ENCODE measurements at places on chromosomes 4 and X. TPM values are rescaled to one million over a fixed set of nuclear protein-coding genes. Genes with fewer than 3 reads are reported as not detected.

F8A2 gene
- not detected for polyA plus RNA-seq

MND1 gene
- 16.9 TPM for polyA plus RNA-seq

PRDM8 gene
- polyA plus RNA-seq: 2.6 TPM

UCP1 gene
- polyA plus RNA-seq: 0.30 TPM

SGMS2 gene
- polyA plus RNA-seq: 17.2 TPM

TMEM156 gene
- 4.4 TPM for polyA plus RNA-seq

TEX13B gene
- polyA plus RNA-seq: not detected

MAGEA9B gene
- polyA plus RNA-seq: not detected

GPRASP1 gene
- polyA plus RNA-seq: 11.1 TPM

ITIH6 gene
- 0.19 TPM for polyA plus RNA-seq

- no peak for DNase-seq
Measured at GRCh38 chr4:37475776-37476175, 210.4 kb downstream of the RELL1 start.

- DNase-seq: no peak
Measured at GRCh38 chr4:33063241-33063640, 2343.1 kb downstream of the PCDH7 start.

- DNase-seq: no peak
Measured at GRCh38 chr4:177901786-177902185, 459.5 kb upstream of the AGA start.

- DNase-seq: no peak
Measured at GRCh38 chrX:1323315-1323714, 13.3 kb upstream of the IL3RA start.

GRCh38 chr4:168480931-168481611 lies 779 bp upstream of the DDX60L start:
- DNase-seq: peak; percentile 12

DNA sequence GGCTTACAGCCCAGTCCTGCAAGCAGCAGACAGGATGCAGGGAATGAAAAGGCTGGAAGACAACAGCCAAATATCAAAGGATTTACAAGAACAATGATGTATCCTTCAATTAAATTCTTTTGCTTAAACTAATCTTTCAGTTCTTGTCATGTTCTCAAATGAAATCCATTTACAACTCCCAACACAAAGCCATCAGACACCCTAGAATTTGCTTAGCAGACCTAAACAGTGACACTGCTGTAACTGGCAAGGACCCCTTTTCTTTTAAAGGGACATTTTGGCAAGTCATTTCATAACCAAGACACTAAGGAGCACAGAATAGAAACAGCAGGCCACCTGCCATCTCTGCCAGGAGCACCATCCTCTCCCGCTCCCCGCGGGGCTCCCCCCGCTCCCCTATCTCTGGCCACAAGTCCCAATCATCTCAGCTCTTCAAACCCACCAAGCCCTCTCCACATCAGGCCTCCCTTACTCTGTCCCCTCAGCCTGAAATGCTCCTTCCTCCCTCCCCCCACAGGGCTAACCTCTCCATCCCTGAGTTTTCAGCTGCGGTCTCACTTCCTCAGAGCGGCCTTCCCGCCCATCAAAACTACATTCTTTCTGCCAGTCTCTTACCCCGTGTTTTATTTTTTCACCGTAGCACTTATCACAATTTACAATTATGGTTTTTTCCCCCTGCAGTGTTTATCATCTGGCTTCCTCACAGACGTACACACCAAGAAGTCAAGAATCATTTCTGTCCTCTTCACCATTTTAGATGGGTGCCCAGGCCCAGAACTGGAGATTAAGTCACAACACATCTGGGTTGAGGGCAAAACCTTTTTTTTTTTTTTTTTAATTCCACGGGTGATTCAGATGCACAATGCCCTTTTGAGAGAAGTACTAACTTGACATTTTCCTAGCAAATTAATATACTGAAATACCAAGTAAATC lies 45.8 kb downstream of the TSPAN5 start:
- no peak for DNase-seq

- no peak for DNase-seq
Measured at GRCh38 chr4:150590631-150591030, 8.7 kb downstream of the MAB21L2 start.

GRCh38 chr4:64158648-64159326 lies 250.5 kb downstream of the TECRL start:
- DNase-seq: peak; percentile 38

DNA sequence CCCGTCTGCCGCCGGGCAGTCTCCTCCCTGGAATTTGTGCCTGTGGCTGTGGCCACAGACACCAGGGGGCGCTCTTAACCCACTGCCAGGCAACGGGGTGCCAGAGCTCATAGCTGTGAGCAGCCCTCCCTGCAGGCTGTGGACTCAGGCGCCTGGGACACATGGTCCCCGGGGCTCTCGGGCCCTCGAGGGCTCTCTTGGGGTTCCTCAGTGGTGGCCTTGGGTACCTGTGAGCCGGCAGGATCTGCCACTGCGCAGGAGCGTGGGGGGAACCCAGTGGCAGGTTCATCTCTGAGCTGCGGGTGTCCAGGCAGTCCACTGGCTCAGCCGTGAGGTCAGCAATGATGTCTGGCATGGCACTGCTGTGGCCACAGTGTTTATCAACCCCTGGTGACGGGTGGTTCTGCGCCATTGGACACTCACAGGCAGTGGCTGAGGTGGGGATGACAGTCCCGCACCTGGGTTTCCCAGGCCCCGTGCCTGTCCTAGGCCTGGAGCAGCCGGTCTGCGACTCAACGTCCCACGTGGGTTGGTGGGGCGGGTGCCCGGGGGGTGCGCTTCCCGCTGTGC lies 37.2 kb downstream of the PCGF3 start:
- peak; percentile 40 for DNase-seq

DNA sequence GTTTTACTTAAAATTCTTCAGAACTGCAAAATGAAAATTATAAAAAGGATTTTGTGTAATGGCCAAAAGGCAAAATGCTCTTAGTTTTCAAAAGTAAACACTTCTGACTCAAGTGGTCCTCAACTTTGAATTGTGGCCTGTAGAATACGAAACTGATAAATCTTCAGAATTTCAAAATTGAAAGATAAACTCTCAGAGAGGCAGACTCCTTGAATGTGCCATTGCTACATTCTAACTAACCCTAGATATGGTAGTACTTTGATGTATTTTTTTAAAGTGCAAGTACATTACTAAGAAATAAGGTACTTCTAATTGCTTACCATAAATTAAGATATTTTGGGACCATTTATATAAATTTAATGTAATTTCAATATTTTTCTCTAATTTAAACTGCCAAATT lies 44.4 kb downstream of the TNIP3 start:
- no peak for DNase-seq

GRCh38 chrX:129404670-129405008 lies 118.7 kb downstream of the SMARCA1 start:
- no peak for DNase-seq

GRCh38 chrX:140664939-140665338 lies 44.6 kb upstream of the LINC00632 start:
- DNase-seq: no peak

- peak; percentile 1 for DNase-seq
Measured at GRCh38 chrX:139759637-139760036, 51.7 kb upstream of the MCF2 start.

GRCh38 chrX:110418316-110419235 lies 59.9 kb downstream of the RTL9 start:
- DNase-seq: no peak

DNA sequence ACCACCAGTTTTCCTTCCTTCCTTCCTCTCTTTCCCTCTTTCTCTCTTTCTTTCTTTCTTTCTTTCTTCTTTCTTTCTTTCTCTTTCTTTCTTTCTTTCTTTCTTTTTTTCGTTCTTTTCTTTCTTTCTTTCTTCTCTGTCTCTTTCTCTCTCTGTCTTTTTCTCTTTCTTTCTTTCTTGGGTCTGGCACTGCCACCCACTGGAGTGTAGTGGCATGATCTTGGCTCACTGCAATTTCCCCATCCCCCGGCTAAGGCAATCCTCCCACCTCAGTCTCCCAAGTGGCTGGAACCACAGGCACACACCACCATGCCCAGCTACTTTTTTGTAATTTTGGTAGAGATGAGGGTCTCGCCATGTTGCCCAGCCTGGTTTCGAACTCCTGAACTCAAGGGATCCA lies 51.6 kb upstream of the NHS start:
- DNase-seq: no peak

GRCh38 chr4:183920512-183920911 lies 15.4 kb downstream of the STOX2 start:
- no peak for DNase-seq

DNA sequence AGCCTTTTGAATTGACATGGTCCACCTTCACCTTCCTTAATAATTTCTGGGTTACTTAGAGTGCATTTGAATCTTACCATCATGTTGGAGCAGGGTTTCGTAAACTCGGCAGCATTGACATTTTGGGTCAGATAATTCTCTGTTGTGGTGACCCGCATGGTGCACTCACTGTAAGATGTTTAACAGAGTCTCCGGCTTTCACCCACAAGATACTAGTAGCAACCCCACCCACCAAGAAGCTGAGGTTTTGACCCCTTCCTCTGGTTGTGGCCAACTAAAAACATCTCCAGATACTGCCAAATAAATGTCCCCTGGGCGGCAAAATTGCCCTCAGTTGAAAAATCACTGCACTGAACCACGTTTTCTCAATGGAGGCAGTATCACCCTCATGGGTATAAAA lies 62.7 kb downstream of the CHST7 start:
- DNase-seq: no peak

GRCh38 chrX:70488856-70489255 lies 44.2 kb downstream of the DLG3 start:
- no peak for DNase-seq

DNA sequence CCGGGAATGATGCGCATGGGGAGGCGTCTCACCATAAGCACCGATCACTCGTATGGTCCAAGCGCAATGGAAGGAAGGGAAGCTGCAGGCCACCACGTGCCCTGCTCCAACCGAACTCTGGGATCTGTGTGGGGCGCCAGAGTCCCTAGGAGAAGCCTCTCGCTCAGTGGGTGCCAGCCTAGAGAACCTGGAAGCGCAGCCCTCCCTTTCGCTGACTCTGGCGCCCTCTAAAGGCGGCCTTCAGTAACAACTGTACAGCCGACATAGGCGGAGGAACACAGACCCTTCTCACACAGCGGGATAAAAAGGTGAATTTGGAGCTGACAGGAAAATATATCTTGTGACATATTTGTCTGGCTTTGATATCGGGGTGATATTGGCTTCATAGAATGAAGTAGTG lies 76.0 kb downstream of the INTS6L start:
- peak; percentile 1 for DNase-seq

- DNase-seq: no peak
Measured at GRCh38 chr4:74934888-74935287, 2.0 kb downstream of the PARM1 start.

- no peak for DNase-seq
Measured at GRCh38 chr4:89929425-89930159, 34.9 kb downstream of the MMRN1 start.

GRCh38 chr4:150746156-150746555 lies 164.2 kb downstream of the MAB21L2 start:
- no peak for DNase-seq

- DNase-seq: no peak
Measured at GRCh38 chrX:38375891-38376290, 23.5 kb downstream of the OTC start.

DNA sequence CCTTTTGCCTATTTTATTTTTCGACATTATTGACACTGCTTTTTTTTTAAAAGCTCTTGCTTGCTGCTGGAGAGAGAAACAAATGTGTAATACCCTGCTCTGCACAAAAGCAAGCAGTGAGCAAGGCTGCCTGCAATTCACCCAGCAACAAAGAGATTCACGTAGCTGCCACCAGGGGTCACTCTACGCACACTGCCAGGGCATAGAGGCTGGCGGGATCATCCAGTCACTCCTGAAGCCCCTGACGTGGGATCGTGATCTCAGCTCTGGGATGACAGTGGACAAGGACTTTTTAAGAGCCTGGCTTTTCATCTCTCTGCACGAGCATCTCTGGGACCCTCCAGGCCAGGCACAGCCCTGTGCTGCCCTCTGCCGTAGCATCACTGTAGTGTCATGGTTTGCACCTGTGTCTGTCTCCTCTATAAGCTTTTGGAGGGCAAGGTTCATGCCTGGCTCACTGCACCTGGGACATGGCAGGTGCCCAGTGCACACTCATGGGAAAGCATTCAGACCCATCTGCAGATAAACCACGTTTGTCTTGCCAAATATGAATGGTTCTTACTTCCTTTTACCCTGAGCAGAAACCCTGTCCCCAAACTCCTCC lies 19.8 kb downstream of the C4orf50 start:
- peak; percentile 63 for DNase-seq

DNA sequence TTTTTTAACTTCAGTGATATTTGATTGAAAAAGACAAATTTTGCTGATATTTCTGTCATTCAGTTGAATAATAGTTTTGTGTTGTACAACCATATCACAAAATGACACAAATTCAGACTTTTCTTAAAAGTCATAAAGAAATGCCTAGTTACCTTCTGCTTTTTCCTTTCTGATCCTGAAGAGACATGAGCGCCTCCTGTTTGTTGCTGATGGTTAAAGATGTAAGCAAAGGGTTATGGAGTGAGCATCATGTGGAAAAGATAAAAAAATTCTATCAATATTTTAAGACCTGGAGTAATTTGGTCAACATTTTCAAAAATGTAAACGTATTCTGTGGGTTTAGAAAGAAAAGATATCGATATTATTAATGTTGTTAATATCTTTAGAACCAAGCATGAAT lies 669.9 kb upstream of the NR3C2 start:
- DNase-seq: no peak

- no peak for DNase-seq
Measured at GRCh38 chrX:34562006-34562405, 95.1 kb downstream of the TMEM47 start.

DNA sequence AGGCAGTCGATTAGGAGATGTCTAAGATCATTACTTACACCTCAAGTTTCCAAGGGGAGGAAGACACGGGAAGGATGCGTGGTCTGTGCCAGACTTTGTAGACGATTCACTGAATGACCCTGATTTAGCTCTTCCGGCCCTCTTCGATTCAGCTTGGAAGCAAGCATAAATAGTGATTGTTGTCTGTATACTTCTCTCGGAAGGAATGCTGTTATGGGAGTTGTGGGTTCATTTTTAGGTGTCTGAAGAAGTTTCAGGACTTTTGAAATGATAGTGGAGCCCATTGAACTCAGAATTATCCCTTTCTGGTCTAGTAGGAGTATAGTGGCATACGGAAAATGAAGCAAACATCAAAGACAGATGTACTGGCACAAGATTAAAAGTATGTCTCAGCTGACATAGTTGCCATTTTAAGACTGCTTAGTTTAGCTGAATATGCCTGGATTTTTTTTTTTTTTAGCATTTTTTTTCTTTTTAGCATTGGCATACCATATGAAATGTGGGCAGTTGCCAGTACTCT lies 1.0 kb upstream of the ANKRD17 start:
- DNase-seq: no peak

DNA sequence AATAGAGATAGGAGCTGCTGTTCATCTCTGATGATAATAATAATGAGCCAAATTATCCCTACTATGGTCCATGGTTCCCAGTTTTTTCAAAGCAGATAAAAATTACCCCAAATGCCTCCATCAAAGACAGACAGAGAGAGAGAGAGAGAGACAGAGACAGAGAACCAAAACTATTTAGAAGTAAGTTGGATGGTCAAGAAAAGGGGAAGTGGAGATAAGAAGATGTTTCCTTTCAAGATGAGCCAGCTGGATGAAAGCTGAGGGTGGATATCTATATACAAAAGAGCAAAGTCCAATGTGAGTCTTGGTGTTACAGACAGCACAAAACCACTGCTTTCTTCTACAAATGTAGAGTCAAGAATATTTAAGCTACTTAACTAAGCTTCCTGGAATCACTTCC lies 173.9 kb downstream of the GRIA3 start:
- no peak for DNase-seq

- DNase-seq: no peak
Measured at GRCh38 chr4:42396752-42397634, at the start of gene SHISA3. Gene SHISA3, plus strand, starts transcription at chr4:42397488. Its CDS starts 569 bp downstream, at chr4:42398057.

- no peak for DNase-seq
Measured at GRCh38 chrX:44913656-44914531, 40.9 kb downstream of the KDM6A start.
